Dermis microvascular lymphatic vessel endothelial cell (primary cell): ENCODE measurements at places on chromosomes 6 and 20.

- DNase-seq: no peak
These were observed 13.0 kb downstream of the CD83 start for GRCh38 chr6:14130435-14131075.

- DNase-seq: no peak
These were observed 290.9 kb upstream of the TSHZ2 start for GRCh38 chr20:52681288-52681687.

DNA sequence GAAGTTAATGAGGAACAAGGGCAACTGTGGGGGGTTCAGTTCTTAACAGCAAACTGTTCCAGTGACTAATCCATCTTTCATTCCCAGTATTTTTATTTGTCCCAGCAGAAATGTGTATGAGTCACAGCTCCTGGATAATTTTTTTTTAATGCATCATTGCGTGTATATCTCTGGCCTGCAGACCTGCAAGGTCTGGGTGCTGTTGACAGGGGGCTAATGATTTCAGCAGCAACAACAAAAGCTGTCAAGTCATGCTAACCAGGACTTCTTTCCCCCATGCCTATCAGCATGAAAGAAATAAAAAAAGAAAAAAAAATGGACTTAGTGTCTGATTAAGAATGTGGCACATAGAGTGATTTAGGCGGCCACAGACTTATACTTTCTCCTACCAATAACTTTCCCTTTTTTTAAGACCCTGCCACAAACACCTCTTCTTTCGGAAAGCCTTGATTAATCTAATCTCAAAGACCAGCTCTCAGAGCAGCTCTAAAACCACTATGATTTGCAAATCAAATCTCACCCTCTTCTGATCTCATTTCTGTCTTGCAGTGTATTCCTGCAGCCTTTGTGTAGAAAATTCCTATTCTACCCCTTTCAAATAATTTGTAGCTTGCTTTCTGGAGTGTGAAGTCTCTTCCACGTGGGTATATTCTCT lies 14.2 kb upstream of the PREX1 start:
- DNase-seq: no peak

GRCh38 chr6:157281570-157281969 lies 41.7 kb downstream of the TMEM242 start:
- DNase-seq: peak; percentile 45

GRCh38 chr6:134666125-134666524 lies 283.8 kb downstream of the ALDH8A1 start:
- no peak for DNase-seq

GRCh38 chr6:34447910-34448309 lies 18.0 kb upstream of the PACSIN1 start:
- no peak for DNase-seq

GRCh38 chr6:170200458-170200891 lies 90.4 kb downstream of the DLL1 start:
- DNase-seq: no peak

- DNase-seq: no peak
These were observed 24.3 kb upstream of the DLGAP4 start for GRCh38 chr20:36281785-36282380.

DNA sequence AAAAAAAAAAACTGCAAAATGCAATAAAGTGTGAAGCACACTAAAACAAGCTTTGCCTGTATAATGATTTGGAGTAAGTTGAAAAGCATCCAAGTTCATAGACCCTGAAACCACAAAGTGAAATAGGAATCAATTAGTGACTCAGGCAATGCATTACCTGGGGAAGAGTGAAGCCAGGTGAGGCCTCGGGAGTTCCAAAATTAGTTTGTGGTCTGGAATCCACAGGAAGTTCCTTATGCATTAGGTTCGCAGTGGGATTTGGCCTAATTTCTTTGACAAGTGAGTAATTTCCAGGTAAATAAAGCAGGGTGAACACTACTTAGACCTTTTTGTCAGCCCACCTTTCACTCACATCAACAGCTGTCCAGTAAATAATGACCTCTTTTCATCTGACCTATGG lies 490.8 kb downstream of the CBLN4 start:
- no peak for DNase-seq

- no peak for DNase-seq
These were observed 32.4 kb downstream of the VAPB start for GRCh38 chr20:58421497-58421850.

GRCh38 chr6:80436663-80437062 lies 330.2 kb downstream of the BCKDHB start:
- no peak for DNase-seq

DNA sequence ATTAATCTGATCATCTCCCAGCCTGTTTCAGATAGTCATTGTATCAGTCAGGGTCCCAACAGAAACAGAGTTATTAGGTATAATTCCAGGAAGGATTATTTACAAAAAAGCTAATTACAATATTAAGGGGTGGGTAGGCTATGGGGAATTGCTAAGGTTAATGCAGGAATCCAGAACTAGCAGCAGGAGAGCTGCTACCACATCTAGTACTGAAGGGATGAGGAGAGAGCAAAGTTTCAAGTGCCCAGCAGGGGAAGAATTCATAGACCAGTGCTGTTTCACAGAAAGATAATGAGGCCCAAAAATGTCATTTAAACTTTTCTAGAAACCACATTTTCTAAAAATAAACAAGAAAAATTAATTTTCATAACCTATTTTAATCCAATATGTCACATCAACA lies 284.2 kb downstream of the HACE1 start:
- no peak for DNase-seq

- no peak for DNase-seq
These were observed 2.3 kb upstream of the NKX2-2 start for GRCh38 chr20:21516180-21516567.

GRCh38 chr6:75272145-75272840 lies 12.3 kb downstream of the TMEM30A start:
- DNase-seq: peak; percentile 36

DNA sequence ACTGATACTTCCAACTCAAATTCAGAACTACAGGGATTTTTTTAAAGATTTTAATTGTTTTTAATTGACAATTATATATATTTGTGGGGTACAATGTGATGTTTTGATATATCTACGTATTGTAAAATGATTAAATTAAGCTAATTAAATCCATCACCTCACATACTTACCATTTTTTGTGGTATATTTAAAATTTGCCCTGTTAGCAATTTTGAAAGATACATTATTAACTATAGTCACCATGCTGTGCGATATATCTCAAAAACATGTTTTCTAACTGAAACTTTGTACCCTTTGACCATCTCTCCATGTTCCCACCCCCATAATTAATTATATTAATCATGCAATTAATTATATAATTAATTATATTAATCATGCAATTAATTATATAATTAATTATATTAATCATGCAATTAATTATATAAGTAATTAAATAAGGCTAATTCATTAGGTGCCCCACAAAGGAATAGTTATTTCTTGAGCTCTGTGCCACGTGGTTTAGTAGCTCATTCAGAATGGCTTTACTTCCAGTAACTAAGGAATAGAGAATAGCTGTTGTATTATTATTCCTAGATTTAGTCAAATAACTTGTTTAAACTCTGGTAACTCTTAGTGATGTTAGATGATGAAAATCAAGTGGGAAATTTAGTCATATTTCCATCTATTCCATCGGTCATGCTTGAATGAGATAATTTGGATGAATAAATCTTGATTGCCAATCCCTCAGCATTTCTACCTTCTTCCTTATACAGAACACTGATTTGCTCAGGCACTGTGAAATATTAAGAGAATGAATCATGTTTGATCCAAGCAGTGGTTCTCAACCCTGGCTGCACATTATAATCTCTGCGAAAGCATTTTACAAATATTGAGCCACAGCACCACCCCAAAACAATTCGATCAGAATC lies 25.1 kb downstream of the LOC128125822 start:
- no peak for DNase-seq

DNA sequence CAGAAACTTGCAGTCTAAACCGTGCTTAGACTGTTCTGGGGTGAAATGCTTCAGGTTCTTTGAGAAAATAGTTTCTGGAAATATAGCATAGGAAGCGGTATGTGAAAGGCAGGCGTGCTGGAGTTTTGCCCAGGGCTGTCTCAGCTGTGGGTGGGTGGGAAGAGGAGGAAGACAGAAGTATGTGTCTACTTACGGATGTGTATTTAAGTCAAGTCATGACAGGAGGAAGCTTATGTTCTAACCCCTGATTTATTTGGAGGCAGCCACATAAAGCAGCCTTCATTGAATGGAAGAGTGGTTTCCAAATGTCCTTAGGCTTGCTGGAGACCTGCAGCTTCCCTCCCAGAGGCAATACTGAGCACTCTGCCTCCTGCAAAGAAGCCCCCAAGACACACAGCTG lies 345.8 kb upstream of the PRND start:
- DNase-seq: no peak

- DNase-seq: no peak
These were observed 746.0 kb upstream of the DEFB115 start for GRCh38 chr20:30511322-30512030.

- DNase-seq: peak; percentile 66
These were observed 68.5 kb upstream of the FOXO3 start for GRCh38 chr6:108492131-108492766.

DNA sequence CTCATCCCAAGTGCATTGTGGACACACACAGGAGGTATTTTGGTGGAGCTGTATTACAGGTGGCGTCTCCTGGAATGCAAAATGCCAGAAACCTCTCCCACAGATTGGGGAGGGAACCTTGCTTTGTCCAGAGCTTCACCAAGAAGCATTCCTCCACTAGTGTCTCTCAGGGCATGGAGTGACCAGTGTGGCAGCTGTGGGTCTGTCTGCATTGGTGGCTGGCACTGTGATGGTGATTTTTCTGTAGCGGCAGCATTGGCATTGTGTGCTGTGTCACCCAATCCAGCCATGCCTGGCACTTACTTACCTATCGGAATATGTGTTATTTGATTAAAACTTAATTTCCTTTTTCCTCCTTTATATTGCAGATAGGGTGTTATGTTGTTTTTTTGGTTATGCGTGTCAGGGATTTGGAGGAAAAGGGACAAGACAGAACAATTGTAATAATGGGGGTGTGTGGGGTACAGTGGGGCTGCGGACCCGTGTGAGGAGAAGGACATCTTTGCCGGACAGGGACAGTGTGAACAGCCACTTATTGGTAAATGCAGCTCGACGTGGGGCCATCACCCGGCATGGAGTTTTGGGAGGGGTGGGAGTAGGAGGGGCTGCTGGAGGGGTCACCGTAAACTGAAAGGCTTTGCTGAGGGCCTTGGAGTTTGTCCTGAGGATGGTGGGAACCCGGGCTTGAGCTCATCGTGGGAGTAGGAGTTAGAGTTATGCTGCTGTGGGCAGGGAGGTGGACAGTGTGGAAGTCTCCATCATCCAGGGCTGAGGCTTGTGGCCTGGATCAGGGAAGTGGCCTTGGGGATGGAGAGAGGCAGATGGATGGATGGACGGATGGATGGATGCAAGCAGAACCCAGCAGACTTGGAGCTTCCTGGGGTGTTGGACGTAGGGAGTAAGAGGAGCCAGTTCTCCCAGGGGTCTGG lies 105.0 kb downstream of the SYCP2 start:
- no peak for DNase-seq

- DNase-seq: no peak
These were observed 74.1 kb downstream of the CDKAL1 start for GRCh38 chr6:20608356-20608755.

DNA sequence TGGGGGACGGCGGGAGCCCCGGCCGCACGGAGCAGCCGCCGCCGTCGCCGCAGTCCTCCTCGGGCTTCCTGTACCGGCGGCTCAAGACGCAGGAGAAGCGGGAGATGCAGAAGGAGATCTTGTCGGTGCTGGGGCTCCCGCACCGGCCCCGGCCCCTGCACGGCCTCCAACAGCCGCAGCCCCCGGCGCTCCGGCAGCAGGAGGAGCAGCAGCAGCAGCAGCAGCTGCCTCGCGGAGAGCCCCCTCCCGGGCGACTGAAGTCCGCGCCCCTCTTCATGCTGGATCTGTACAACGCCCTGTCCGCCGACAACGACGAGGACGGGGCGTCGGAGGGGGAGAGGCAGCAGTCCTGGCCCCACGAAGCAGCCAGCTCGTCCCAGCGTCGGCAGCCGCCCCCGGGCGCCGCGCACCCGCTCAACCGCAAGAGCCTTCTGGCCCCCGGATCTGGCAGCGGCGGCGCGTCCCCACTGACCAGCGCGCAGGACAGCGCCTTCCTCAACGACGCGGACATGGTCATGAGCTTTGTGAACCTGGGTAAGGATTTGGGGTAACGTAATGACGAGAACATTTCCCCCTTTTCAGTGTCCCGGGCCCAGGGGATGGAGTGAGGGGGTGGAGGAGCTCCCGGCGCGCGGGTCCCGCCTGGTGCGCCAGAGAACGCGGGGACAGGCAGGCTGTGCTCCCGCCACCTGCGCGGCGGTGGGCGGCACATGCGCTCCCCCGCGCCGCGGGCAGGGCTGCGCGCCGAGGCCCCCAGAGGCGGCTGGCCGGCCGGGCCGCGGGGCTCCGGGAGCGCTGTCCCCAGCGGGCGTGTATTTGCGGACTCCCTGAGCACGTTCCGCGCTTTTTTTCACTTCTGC lies 1.4 kb downstream of the BMP6 start:
- peak; percentile 30 for DNase-seq

GRCh38 chr6:98825600-98826230 lies 8.7 kb upstream of the POU3F2 start:
- no peak for DNase-seq

- DNase-seq: no peak
These were observed 13.7 kb downstream of the SPATA2 start for GRCh38 chr20:49901588-49901987.

GRCh38 chr6:35747877-35748276 lies 11.0 kb downstream of the ARMC12 start:
- no peak for DNase-seq

DNA sequence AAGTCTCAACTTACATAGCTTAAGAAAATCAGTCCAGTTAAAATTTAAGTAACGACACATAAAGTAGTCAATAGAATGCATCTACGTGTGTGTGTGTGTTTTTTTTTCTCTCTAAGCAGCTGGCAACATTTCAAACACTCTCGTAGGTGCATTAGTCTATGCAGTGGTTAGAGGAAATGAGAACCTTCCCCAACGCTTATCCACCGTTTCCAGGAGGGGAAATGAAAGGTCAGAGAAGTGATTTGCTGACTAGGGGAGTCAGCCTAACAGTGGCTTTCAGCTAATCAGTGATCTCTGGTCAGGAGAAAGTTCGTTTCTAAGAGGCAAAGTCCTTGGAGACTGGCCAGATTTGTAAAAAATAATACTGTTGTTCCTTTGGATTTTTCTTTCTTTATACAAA lies 806.6 kb downstream of the C6orf118 start:
- DNase-seq: peak; percentile 86

- DNase-seq: no peak
These were observed 238.1 kb upstream of the ARID1B start for GRCh38 chr6:156538875-156539660.

DNA sequence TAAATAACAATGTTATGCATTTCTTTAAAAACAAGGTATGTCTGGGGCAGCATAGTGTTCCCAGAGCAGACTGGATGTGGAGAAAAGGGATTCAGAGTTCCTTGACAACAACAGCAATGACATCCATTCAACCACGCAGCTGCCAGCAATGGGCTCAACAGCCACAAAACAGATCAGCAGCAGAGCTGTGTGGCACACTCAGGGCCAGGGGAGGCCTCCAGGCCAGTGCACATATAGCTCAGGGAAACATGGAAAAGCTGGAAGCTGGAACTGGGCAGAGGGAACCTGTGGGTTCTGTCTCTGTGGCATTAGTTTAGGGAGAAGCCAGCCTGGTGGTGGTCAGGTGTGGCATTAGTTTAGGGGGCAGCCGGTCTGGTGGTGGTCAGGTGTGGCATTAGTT lies 148.3 kb downstream of the SMOC2 start:
- DNase-seq: no peak
